ENCODE measurements at places on chromosomes 5 and 9.

GRCh38 chr9:93011114-93011513 lies 47.4 kb upstream of the SUSD3 start:
- DNase-seq = no peak

- DNase-seq = no peak
Measured at GRCh38 chr5:77140350-77140749, 53.3 kb upstream of the ZBED3 start.

GRCh38 chr5:122312591-122313406 lies 762 bp downstream of the SNCAIP start:
- peak; percentile 55 for DNase-seq

GRCh38 chr9:86034863-86035734 lies 64.3 kb downstream of the GOLM1 start:
- DNase-seq = peak; percentile 38

GRCh38 chr5:142839711-142840346 lies 69.7 kb downstream of the ARHGAP26 start:
- peak; percentile 66 for DNase-seq

DNA sequence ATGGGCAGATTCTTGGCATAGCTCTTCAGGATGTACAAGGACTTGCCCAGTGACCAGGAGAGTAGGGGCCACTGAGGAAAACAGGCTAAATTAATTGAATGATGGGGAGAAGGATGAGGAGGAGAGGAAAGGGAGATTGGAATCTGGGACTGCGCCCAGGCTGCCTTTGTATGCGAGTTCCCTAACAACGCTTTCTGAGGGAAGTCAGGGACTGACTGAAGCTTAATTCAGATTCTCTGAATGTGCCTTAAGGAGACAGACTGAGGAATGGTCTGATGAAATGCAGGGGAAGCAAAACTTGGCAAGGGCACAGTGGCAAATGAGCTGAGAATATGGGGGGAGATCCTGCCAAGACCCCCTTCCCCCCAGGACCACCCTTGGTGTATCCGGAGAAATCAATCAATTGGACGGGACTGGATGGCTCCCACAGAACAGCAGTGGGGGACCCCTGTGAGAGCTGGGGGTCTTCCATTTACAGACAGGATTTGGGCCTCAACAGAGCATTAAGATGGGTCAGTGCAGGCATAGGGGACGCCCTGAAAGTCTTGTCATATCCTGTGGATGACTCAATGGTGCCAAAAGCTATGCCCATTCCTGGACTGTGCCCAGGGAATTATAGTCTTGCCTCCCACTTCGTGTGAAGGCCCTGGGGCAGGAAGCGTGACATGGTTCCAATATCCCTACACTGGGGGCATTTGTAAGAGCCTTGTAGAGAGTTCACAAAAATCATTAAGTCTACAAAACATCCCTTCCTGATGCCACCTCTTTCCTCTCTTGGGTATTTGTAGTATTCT lies 215.5 kb upstream of the TNC start:
- no peak for DNase-seq

DNA sequence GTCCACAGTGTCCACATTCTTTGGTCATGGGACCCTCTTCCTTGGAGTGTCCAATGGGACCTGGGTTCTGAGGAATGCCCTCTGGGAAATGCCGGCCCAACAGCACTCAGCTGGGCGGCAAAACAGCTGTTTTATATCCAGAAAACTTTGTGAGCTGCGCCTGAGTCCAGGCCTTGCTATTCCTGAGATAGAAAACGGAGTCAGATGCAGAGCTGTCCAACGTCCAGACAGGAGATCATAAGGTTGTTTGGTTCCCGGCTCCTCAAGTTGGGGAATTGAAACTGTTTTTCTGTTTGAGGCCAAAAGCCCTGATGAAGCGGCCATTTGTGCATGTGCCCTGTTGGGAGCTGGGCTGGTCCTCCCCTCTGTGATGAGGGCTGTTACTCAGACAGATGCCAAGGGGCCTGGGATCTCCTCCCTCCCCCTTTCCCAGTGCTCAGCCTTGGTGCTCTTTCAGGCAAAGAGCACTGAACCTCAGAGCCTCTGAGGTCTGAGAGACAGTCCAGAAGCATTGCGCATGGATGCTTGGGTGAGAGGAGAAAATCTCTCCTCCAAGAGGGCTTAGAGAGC lies 66.6 kb upstream of the GARNL3 start:
- no peak for DNase-seq

GRCh38 chr5:6644794-6645241 lies 11.6 kb downstream of the SRD5A1 start:
- no peak for DNase-seq

- no peak for DNase-seq
Measured at GRCh38 chr9:19940811-19941535, 152.1 kb upstream of the SLC24A2 start.

DNA sequence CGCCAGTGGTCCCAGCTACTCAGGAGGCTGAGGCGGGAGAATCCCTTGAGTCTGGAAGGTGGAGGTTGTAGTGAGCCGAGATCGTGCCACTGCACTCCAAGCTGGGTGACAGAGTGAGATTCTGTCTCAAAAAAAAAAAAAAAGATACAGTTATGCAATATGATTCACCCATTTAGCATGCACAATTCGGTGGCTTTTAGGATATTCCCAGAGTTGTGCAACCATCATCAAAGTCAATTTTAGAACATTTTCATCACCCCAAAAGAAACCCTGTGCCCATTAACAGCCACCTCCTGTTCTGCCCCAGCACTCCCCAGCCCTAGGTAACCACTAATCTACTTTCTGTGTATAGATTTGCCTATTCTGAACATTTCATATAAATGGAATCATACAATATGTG lies 4.3 kb upstream of the DHFR start:
- DNase-seq = peak; percentile 56

DNA sequence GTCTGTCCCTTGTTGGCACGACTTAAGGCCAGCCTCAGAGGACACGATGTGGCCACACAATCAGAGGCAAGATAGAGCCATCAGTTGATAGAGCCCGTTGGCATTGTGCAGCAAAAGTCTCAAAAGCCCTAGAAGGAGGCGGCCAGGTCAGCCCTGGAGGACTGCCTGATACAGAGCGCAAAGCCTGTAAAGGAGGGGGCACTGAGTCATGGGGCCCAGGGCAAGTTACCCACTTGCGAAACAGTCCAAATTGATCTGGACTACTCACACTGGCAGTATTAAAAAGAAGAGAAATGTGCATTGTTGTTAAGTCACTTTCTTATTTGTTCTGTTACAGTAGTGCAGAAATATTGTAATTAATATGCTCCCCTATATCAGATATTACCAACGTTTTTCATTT lies 51.5 kb downstream of the KLF9 start:
- DNase-seq = peak; percentile 24

DNA sequence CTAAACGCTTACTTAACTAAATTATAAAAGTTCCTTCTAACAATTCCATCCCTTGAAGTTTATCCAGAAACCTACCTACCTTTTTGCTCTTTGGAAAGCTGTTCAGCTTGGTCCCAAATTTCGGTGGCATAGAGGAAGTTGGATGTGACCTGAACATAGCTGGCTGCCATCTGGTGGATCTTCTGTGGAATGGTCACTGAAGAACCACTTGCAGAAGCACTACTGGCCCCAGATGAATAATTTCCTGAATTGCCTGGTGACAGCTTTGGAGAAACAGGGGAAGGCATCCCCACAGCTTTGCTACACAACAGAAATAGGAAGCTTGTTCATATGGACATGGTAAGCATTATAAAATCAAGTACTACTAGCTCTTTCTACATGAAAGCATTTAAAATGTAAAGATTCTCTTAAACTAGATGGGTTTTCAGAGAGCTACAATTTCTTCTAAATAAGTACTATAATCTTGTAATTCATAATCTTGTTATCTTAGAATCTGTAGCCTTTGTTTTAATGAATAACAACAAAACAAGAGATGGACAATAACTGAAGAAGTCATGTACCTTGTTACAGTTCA lies 9.9 kb downstream of the LEAP2 start:
- DNase-seq = peak; percentile 78

DNA sequence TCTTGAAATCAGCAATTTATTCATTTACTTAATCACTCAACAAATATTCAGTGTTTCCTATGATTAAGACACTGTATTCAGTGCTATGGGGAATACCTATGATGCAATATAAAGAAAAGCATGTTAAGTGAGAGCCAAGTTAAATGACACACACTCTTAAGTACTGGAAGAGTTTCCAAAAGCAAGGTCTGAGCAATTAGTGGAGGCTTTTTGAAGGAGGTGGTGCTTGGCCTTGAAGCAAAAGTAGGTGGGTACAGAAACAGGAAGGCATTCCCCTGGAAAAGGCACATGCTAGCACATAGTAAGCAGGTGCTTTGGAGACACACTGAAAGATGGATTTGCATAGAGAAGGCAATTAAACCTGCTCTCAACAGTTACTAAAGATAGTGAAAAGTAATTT lies 4.0 kb downstream of the TSLP start:
- DNase-seq = peak; percentile 69

- no peak for DNase-seq
Measured at GRCh38 chr5:175573493-175574269, 84.2 kb upstream of the HRH2 start.

DNA sequence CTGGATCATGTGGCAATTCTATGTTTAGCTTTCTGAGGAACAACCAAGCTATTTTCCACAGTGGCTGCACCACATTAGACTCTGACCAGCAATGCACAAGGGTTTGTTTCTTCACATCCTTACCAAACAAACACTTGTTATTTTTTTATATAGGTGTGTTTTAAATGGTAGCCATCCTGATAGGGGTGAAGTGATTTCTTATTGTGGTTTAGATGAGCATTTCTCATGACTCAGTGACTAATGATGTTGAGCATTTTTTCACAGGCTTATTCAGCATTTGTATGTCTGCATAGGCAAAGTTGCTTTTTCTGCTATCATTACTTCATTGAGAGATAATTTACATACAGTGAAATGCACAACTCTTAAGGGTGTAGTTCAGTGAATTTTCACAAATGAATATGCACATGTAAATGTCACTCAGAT lies 36.0 kb downstream of the ANKRD33B start:
- no peak for DNase-seq

- no peak for DNase-seq
Measured at GRCh38 chr9:5205071-5205470, 19.6 kb upstream of the INSL6 start.

- DNase-seq = no peak
Measured at GRCh38 chr5:151855701-151856100, 69.0 kb downstream of the GLRA1 start.

- DNase-seq = no peak
Measured at GRCh38 chr5:172178301-172178987, 9.6 kb downstream of the STK10 start.

GRCh38 chr5:72093824-72094223 lies 13.5 kb upstream of the MAP1B start:
- DNase-seq = no peak

DNA sequence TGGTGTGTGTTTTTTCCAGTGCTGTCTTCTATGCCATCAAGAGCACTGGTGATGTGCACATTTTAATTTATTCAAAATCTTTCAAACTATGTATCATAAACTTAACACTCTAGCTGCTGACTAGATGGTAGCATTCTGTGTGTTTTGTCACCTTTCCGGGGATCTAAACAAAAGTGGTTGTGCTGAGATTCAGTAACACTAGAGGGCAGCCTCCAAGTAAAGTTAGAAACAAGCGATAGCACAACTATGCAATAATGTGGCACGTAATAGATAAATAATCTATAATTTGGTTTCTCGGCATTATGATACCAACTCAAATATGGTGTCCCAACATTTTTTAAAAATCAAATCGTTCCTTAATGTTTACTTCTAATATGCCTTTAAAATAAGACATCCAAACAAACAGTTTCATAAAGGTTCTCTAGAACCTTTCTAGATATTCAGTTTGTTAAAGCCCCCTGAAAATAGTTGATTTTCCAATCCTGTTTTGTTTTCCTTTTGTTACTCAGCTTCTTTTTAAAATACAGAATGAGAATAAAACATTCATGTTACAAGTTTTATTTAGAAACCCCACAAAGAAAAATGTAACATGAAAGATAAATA lies 16.9 kb downstream of the SEMA6A start:
- peak; percentile 20 for DNase-seq

DNA sequence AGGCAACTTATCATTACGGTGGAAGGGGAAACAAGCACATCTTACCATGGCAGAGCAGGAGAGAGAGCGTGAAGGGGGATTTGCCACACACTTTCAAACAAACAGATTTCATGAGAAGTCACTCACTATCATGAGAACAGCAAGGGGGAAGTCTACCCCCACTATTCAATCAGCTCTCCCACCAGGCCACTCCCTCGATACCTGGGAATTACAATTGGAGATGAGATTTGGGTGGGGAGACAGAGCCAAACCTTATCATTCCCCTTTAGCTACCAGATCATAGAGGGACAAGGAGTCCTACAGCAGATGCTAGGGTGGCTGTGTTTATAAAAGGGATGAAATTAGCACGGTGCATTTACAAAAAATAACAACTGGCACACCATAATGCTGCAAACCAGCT lies 2149.4 kb upstream of the ACO1 start:
- no peak for DNase-seq

DNA sequence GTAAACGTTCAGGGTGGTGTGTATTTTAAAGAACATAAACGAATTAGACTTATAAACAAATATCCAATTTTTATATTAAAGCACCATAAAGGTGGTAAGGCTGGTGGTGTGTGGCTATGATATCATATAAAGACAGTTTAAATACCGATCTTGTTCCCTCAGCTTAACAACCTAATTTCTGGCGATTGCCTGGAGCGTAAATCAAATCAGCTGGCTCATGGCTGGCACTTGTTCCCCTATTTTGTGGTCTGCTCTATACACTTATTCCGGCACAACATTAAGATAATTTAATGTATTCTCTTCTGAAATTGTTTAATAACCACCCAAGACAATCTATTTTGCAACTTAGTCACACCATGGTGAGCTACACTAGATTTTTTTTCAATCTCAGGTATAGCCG lies 2.4 kb upstream of the HAPLN1 start:
- DNase-seq = no peak

DNA sequence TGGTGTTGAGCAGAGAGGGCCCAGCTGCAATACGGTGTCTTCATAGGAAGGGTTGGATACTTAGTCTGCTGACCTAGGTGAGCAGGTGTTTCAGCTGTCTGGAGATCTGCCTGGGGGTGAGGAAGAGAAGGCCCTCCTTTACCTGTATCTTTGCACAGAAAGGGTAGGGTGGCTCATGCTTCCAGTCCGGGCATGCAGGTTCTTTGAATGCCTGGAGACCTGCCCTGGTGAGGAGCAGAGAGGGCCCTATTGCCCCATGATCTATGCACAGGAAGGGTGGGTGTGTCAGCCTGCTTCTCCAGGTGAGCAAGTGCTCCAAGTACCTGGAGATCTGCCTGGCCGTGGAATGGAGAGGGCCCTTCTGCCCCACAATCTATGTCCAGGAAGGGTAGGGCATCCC lies 63.0 kb downstream of the FER start:
- no peak for DNase-seq

GRCh38 chr5:52710310-52710971 lies 77.3 kb upstream of the ITGA1 start:
- no peak for DNase-seq

- no peak for DNase-seq
Measured at GRCh38 chr5:168844922-168845296, 265.7 kb upstream of the PANK3 start.

All from AG20443 (cell line).